ENCODE measurements at places on chromosomes 3 and 15. TPM values are rescaled to one million over a fixed set of nuclear protein-coding genes. Genes with fewer than 3 reads are reported as not detected.

The STOML1 gene
- 5.6 TPM for total RNA-seq

The FSD2 gene
- not detected for total RNA-seq

The SPINK8 gene
- not detected for total RNA-seq

The SLC2A2 gene
- not detected for total RNA-seq

The SUCNR1 gene
- 0.19 TPM for total RNA-seq
